ENCODE measurements at places on chromosomes 1 and 21.

- DNase-seq = no peak
Measured at GRCh38 chr21:10272216-10272615, 249.2 kb upstream of the TPTE start.

DNA sequence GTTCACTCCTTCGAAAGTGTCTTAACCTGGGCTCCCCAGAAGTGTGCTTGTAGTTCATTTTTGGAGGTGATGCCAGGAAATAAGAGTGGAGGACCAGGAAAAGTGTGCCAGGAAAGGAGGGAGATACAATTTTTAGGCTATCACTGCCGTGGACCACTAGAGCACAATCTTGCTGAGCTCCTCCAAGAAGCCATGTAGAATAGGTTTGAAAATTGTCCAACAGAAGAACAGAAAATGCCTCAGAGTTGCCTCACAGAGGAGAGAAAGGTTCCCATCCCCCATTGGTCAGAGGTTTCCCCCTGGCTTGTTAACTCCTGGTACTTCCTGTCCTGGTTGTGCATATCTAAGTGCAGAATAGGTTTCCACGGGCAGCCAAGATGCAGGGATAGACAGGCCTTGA is 41.6 kb downstream of the CATSPERE start:
- no peak for DNase-seq

DNA sequence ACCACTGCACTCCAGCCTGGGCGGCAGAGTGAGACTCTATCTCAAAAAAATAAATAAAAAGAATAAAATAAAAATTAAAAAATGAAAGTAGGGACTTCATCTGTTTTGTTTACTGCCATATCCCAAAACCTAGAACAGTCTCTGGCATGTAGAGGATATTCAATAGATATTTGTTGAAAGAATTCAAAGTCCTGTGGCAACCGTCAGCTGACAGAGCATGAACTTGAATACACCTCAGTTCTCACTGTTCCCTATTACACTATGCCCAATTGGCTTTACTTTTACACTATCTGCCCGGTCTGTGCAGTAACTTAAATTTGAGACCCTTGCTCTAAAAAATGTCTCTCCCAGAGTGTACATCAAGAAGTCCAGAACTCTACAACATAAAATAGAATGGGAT is 46.2 kb downstream of the PRDX6 start:
- no peak for DNase-seq

DNA sequence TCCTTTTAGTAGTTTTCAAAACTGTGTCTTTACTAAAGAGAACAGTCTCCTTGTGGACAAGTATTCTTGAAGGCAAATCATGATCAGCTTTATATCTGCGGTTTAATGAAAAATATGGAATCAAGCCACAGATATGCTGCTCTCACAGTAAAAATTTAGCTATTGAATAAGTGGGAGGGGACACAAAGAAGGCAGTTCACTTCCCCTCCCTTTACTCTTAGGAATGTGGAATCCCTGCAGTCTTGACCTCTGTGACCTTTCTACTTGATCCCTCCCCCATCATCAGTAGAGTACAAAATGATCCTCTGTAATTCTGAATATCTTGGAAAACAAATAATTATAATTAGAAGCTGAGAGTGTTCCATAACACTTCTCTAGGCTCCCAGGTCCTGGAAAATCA is 136.7 kb upstream of the HOOK1 start:
- DNase-seq = no peak

- no peak for DNase-seq
Measured at GRCh38 chr1:55337801-55338447, 122.8 kb upstream of the USP24 start.

- no peak for DNase-seq
Measured at GRCh38 chr1:91754816-91755580, 131.0 kb downstream of the TGFBR3 start.

DNA sequence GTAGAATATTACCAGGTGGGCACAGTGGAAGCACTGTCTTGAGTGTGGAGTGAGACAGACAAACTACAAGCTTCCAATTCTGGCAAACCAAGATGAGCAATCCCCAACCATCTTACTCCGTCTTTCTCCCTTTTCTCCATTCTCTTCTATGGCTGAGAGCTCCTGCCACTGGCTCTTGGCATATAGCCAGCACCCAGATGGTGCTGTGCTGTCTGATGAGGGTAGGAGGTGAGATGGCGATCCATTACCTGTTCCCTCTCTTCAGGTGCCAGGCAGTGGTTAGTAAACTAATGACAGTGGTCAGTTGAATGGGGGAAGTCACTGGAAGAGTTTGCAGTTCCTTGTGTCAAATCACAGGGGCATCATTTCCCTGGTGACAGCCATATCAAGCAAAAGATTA is 108.4 kb downstream of the FNBP1L start:
- DNase-seq = no peak

DNA sequence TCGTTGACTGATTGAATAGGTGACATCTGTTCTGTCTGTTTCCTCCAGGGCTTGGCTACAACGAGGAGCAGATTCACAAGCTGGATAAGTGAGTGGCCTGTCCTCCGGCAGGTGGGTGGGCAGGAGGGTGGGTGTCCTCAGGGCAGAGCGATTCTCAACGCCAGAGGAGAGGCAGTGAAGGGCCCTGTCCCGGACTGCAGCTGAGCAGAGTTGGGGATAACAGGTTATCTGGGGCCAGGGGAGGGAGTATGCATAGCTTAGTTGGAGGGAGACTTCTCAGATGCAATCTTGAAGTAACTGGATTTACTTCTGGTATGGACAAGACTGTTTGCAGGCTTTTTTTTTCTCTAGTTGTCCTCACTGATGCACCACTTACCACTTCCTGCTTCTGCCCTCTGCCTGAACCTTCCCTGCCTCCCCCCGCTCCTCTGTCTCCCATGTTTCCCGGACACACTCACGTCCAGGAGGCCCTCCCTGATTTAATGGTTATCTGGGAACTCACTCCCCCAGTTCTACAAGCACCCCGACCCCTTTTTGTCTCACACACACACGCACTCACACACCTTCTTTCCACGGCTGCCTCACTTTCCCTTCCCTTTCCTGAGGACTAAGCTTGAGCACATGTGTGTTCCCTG is 16.4 kb upstream of the RASSF5 start:
- DNase-seq = no peak

GRCh38 chr1:224378855-224379631 is 22.4 kb downstream of the CNIH4 start:
- DNase-seq = no peak

DNA sequence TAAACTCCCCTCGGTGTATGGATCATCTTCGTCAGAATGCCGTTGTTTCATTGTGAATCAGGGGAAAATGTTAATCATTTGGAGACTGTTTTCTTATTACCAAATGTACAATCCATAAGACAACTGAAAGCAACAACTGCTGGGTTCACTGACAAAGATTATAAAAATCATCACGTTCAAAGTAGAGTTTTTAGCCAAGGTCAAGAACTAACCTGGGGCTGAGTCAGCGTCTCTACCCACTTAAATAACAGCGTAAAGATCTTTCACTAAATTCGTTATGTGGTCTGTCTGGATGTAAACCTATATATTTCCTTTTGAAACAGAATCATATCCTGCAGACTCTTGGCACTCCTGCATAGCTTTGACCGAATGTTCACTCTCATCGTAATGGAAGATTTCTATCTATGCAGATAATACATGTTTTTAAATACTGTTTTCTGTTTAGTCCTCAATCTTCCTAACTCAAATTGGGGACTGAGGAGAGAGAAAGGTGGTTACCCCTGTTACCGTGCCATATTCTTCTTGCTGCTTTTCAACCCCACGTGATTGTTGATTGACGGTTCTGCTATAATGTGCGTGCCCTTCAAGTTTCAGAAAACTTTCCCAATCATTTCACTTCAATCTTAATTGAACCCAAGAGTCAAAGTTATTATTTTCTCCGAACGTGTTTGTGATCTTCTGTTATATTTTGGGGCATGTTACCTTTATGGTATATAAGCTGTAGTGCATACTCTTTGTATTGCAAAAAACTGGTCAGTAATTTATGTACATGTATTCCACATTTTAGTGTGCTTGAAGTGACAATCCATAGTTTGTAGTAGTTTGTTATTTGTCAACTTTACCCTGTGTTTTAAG is 15.6 kb upstream of the NCMAP start:
- no peak for DNase-seq

DNA sequence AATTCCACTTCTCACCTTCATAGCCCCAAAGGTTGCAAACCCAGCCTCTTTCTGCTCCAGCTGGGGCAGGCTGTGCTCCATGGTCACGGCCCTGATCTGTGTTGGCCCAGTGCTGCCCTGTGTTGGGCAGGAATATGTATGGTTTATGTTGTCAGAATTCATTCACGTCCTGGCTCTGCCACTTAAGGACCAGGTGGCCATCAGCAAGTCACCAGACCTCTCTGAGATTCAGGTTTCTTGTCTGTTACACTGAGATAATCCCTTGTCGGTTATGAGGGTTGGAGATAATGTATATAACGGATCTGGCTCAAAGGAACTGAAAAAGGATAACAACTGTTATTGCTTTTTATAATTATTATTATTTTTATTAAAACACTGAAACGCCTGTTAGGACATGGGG is 39.1 kb upstream of the SELENON start:
- DNase-seq = no peak

- DNase-seq = no peak
Measured at GRCh38 chr1:41622402-41622801, 137.9 kb upstream of the EDN2 start.
